ENCODE measurements at places on chromosomes 12 and 14.

DNA sequence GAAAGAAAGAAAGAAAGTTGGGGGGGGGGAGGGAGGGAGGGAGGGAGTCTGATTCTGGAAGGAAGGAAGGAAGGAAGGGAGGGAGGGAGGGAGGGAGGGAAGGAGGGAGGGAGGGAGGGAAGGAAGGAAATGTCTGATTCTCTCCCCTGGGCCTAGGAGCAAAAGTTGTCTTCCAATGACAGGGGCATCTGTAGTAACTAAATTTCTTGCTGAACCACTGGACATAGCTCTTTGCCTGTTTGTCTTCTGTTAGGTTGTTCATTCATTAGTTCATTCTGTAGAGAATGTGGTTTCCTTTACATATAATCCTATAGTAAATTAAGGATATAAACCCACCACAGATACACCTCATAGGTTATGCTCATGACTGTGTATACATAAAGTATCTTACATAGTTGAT, 59.9 kb downstream of the GPR68 start:
- DNase-seq, result no peak

DNA sequence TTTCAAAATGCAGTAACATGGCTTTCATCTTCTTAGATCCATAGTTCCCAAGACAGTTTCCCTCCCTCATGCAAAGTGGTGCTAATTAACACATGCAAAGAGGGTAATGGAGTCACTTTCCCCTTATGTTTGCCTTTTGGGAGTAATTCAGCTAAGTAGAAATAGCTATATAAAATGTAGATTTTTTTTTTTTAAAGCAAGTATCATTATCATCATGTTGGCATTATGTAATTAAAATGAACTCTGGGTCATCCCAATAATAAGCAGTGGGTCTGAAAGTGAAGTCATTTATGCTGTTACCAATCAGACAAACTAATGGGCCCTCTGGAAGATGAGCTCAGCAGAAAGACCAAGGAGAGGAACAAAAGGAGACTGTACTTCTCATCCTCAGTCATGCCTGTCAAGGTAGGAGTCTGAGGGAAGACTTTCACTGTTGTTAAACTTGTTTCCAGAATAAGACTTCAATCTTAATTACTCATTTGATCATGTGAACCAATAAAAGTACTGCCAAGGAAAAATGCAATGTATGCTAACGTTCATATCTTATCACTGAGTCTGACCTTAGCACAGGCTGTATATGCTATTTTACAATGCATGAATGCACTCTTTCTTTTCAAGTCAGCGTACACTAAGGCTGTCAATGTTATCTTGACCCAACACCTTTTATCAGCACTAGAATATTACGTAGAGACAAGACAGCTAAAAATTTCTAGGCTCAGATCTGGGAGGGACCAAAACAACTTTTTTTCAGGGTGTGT, 26.8 kb downstream of the AREL1 start:
- no peak for DNase-seq

GRCh38 chr14:39847194-39847593, 415.0 kb upstream of the FBXO33 start:
- DNase-seq, result no peak

- no peak for DNase-seq
These were observed 229.8 kb downstream of the DPF3 start for GRCh38 chr14:72663956-72664650.

DNA sequence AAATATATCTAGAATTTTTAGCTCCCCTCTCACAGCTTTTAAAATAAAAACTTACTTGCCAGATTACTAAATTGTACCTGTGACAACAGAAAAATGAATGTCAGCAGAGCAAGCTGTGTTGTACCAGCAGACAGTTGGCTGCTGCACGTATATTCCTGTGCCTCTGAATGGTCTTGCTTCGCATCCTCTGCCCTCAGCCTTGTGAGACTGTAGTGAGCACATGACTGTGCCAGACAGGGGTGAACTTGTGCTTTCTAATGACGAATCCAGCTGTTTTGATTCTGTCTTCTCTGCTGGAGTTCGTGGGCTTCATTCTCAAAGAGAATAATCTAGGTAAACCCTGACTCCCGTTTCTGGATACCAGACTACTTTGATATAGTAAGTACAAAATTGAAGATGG, 58.3 kb upstream of the FRMD6 start:
- no peak for DNase-seq

DNA sequence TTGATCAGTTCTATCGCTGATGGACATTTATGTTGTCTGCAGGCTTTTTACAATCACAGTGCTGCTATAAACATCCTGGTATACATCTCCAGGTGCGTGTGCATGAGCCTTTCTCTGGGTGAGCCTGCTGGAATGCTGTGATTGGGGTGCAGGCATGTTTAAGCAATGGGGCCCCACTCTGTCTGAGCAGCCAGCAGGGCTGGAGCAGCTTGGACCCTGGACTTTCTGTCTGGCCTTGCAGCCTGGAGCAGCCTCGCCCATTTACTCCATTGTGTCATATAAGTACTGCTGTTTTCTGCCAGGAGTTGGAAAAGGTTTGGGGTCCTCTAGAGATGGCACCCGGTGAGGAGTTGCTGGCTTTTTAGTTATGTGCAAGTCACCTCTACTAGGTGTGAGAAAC, 199.0 kb downstream of the KIF26A start:
- DNase-seq, result no peak

DNA sequence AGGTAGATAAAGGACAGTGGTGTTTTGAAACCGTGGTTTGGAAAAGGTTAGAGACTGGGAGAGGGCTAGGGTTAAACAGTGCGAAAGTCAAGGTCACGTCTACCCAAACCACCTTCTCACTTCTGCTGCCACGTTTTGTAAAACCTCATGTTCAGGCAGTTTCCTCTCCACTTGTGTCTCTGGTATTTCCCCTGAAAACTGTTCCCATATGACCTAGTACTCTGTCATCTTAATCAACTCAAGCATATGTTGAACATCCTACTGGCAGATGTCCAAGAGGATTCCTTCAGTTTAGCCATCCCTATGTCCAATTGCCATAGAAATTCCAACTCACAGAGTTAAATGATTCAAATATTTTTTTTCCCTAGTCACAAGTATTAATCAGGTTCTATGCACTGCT, 17.4 kb downstream of the CLEC4C start:
- DNase-seq, result no peak

DNA sequence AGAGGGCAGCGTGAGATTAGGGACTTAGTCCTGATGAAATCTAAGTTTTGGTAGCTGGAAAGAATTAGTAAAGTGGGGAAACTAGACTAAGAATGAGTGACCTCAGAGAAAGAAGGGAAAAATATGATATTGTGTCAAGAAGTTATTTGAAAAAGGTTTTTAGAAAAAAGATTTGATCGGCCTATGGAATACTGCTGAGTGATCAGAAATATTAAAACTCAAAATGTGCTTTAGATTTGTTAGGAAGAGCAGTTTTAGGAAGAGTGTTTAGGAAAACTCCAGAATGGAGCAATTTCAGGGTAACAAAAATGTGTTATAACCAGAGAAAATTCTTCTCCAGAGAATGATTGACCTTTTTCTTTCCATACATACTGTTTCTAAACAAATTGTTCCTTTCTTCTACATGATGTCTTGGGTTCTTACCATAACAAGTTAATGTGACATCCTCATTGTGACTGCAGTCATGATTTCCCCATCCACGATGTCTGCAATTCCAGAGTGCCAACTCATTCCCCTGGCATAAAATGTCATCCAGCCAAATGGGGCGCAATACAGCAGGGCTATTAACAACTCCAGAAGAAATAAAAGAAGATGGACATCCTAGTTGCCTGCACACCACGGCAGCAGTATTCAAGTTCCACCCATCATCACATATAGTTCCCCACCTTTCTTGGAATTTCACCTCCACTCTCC, 11.8 kb downstream of the CD163L1 start:
- DNase-seq, result no peak

DNA sequence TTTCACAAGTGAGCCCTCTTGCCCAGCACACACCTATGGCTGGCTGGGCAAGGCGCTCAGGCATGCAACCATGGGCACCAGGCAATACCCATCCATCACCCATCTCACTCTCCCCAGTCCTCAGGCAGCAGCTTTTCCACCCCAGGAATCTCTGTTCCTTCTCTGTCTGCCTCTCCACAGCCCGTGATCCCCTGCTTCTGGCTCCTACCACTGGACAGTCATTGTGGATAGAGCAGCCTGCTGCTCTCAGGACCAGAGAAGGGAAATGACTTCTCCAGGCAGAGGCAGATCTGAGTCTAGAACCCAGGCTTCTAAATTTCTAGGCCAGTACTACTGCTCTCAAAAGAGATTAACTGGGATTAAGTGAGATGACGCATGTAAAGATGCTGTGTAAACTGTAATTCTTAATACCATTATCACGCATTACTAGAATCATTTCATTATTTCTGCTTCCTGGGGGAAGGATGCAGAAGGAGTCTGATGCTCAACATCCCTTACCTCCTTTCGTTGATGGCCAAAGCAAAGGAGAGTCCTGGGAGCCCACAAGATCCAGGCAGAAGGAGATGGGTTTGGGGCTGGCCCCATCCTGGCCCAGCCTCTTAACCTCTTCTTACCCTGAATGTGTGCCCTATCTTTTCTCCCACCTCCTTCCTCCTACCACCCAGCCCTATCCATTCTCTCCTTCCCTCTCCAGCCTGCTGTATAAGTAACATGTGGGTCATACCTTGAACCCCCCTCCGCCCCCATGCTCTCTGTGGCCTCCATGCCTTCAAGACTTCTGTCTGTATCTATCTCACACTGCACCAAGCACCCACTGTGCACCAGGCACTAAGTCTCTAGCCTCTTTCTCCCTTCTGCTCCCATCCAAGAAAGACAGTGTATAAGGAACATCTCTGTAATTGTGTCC, 4.8 kb upstream of the AQP5 start:
- DNase-seq, result no peak

GRCh38 chr12:116466536-116466935, 92.6 kb upstream of the MAP1LC3B2 start:
- no peak for DNase-seq

DNA sequence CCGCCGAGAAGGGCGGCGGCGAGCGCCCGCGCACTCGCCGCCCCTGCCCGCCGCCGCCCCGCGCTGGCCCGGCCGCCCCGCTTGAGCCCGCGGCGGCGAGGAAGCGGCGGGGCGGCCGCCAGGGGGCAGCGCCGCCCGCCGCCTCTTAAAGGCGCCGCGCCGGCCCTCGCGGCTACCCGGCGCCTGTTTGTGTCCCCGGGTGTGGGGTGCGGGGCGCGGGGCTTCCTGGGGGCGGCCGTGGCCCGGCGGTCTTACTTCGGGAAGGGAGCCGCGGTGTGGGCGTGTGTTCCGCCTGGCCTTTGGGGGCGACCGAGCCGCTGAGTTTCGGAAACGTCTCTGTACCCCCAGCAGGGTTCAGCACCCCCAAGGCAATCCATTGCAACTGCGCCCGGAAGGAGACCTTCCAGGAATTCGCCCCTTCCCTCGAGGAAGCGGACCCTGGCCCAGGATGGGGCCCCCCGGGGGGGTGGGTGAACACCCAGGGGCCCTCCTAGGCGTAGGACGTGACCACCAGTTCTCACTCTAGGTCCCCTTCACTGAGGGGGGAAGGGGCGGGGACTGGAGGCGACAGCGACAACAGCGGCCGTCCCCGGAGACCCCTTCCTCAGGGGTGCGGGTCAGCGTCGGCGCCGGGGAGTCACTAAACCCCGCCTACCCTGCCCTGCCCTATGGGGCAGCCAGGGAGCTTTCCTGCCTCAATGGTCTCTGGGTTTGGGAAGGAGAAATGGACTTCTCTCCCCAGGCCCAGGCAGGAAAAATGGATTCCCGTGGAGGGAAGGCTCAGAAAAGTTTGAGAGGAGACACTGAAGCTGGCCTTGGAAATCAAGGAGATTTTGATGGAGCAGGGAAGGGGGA, at the start of gene ITPK1:
Gene ITPK1 (minus strand): TSS at position 105 of the 855 bp plus-strand sequence. CDS start 762 bp downstream, outside the sequence.
- DNase-seq, result peak; percentile 51

- no peak for DNase-seq
These were observed 56.4 kb downstream of the GOLGA5 start for GRCh38 chr14:92850492-92850891.

- no peak for DNase-seq
These were observed 39.2 kb downstream of the EID3 start for GRCh38 chr12:104342635-104343249.

- no peak for DNase-seq
These were observed 505.2 kb downstream of the BCL11B start for GRCh38 chr14:98766818-98767217.

GRCh38 chr12:63928305-63928704, 83.8 kb downstream of the SRGAP1 start:
- no peak for DNase-seq

DNA sequence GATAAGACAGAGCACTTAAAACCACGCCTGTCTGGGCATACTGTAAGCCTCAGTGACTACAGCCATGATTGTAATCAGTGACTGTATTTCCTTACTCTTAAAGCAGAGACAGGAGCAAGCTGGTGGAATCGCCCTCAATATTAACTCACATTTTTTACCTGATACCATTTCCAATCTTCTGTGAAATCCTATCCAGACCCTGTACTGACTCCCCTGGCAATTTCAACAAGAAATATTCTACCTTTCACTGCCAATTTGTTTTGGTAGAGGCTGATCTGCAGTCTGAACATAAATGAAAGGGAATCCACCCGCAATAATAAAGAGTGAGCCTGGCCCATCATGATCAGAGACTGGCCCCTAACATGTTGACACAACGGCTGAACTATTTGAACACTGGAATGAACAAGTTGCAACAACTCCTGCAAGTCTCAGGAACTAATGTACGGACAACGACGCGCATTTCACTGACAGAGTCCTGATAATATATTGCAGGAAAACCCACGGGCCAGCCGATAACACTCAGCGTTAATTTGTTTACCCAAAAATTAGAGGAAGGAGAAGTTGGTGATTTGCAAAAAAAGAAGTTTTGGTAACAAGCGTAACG, 195.5 kb upstream of the BTG1 start:
- no peak for DNase-seq

DNA sequence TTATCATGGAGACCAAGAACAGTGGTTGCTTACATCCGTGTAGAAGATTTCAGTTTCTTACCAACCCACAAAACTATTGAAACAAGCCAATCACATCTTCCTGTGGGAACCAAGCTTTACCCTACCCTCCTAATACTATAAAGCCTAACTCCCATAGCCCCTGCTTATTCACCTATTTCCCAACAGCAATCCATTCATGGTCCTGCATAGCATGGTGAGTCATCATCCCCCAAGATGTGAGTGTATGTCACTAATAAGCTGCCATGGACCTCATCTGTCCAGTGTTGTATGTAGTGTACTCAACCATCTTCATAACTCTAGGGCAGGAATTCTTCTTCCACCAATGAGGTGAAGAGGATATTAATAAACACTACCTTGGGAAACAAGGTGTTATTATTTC, 1620.4 kb upstream of the FLRT2 start:
- DNase-seq, result no peak

GRCh38 chr12:112862636-112863290, 44.0 kb upstream of the OAS1 start:
- DNase-seq, result no peak

DNA sequence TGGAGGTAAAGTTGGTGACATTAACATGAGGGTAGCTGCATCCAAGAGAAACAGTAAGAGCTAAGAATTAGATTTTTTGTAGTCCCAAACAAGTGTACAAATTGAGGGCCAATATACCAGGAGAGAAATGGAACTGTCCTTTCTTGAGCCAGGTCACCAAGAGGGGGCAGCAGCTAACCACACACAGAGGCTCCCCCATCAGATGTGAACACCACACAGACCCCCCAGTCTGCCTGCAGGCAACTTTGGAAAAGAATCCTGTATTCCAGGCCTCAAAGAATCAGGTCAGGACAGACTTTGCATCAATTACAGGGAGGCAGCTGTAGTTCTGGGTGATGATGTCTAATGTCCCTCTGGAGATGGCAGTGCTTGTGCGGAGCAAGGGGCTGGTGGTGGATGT, 77.9 kb downstream of the SPTB start:
- DNase-seq, result no peak

GRCh38 chr12:124307556-124307825, 12.6 kb downstream of the RFLNA start:
- no peak for DNase-seq
